Suppressor macrophage treated with lipopolysaccharide for 4 hours (primary cell): ENCODE measurements at places on chromosomes 6 and 20.
A peak's percentile ranks its signal among the peaks of the same experiment; 100 is the strongest.

- no peak for DNase-seq
Observed at GRCh38 chr20:17810062-17810631, 110.4 kb downstream of the BANF2 start.

- DNase-seq, result no peak
Observed at GRCh38 chr6:81697559-81697958, 54.9 kb downstream of the TENT5A start.

GRCh38 chr6:145045582-145045981 lies 689.7 kb downstream of the EPM2A start:
- no peak for DNase-seq

- peak; percentile 100 for DNase-seq
Observed at GRCh38 chr20:34875642-34876405, 588 bp upstream of the ACSS2 start.

- peak; percentile 73 for DNase-seq
Observed at GRCh38 chr6:27176523-27177484, 70.7 kb upstream of the PRSS16 start.

DNA sequence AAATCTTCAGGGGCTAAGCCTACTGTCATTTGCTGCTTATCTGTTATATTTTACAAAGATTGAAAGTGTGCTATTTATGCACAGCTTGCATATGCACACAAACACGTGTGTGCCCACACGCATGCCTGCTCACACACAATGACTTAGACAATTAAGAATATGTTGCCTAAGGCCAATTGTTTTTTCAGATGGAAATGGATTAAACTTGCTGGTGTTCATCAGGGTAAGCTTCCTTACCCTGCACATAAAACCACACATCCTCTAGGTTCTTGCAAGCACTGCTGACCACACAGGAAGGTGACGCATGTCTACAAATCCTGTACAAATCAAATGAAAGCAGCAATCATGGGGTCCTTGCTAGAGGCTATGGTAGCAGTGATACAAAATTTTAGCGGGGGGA lies 58.4 kb downstream of the GJA10 start:
- DNase-seq, result peak; percentile 55

GRCh38 chr20:62310757-62311121 lies 7.9 kb downstream of the ADRM1 start:
- no peak for DNase-seq

DNA sequence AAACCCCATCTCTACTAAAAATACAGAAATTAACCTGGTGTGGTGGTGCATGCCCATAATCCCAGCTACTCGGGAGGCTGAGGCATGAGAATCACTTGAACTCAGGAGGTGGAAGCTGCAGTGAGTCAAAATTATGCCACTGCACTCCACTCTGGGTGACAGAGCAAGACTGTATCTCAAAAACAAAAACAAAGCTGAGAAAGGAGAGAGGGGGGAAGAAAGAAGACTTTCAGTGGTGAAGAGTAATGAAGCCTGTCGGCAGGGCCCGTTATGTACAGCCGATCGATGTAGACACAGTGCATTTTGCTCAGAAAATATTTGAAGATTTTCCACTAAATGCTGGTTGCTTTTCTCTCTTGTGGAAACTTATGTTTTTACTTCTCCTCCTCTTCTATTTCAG lies 13.8 kb downstream of the VAPB start:
- no peak for DNase-seq

DNA sequence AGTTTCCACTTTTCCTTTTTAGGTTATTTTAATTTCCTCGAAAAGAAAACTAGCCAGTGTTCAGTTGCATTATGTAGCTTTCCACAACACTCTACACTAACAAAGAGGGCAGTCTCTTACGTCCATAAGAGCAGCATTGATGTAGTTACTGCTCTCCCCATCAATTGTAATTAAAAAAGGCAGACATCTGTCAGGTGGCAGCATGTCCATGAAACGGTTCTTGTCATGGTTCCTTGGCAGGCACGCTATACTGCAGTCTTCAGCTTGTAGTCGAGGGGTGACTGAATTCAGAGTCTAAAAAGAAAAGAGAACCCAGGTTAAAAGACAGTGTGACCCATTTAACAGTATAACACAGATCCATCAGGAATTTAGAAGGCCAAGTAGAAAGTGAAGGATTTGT lies 80.1 kb upstream of the THEMIS start:
- DNase-seq, result no peak

DNA sequence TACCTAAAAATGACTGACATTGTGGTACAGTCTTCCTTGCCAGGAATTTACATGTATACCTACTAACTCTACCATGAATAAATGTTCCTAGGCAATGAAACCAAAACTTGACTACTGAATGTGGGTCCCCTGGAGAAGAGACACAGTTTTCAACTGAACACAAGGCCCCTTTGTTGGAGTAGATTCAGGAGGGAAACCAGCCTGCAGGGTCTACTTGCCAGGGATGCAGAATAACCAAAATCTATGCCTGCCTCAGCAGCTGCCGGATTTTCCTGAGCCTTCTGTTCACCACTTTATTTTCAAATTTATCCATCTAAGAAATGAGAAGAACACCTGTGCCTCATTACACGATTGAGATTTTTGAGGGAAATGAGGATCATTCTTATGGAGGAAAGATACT lies 211.9 kb downstream of the GRM1 start:
- DNase-seq, result no peak

GRCh38 chr6:113068570-113068969 lies 721.4 kb downstream of the RFPL4B start:
- DNase-seq, result no peak

DNA sequence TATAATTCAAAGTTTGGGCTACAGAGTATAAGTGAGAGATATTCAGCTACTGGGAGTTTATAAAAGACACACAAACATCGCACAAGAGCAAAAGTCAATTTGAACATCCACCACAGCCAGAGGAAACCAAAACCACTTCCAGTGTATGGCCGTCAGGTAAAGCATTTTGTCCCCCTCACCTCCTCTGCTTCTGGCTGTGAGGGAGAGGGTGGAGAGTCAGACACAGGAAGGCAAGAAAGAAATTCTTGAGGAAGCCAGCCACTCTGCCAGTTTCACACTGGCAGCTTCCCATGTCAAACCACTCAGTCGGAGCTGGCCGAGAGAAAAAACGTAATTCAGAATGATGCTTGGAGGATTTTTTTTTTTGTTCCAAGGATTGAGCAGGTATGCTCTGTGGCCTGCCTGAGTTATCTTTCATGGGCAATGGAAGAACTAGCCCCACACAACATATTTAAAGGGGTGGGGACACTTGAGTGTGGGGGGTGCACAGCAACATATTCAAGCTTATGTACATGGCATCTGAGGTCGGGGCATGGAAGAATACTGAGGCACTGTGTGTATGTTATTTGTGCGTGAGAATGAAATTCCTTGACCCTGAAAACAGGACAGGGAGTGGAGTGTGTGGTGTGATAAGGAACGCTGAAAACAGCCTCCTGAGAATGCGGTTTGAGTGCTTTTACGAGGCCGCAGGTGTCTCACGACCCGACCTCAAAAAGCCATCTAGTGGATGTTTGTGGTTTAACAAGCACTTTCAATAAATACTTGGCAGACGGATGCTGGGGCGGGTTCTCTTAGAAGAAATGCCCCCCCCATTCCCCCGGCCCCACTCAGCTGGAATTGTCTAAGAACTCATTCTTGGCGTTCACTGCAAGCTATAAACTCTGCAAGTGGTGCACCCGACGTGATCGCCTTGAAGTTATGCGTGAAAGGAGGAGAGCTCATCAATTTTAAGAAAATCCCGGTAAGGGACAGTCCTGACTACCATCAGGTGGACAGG lies 27.5 kb upstream of the ZBTB22 start:
- peak; percentile 62 for DNase-seq

DNA sequence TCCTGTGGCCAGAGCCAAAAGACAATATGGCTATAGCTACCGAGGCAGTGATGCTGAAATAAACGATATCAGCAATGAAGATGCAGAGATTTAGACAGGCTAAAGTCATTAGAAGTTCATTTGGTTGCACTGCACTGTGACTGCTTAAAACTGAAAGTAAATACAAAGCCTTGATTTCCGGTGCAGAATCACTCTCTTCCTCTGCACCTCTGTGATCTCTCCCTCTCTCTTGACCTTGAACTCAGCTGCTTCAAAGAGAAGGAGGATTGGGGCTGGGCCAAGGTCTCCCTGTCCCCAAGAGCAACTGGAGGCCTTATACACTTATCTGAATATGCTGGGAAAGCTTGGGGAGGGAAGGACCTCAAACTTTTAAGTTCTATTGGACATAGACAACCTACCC lies 34.6 kb upstream of the SPACA1 start:
- no peak for DNase-seq

DNA sequence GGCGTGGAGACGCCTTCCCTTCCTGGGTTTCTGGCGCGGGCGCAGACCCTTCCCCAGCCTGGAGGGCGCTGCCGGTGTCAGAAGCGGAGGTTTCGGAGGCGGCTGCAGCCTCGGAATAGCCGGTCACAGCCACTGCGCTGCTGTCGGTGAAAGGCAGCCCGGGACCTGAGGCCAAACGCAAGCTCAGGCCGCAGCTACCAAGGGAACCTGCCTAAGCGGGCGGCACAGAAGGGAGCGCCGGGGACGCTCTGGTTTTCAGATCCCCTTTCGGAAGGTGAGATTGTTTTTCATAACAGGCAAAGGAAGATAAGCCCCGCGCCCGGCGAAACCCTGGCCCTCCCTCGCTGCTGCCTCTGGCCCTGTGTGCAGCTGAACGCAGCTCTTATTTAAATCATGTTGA lies 116.5 kb downstream of the FAM120B start:
- DNase-seq, result no peak

DNA sequence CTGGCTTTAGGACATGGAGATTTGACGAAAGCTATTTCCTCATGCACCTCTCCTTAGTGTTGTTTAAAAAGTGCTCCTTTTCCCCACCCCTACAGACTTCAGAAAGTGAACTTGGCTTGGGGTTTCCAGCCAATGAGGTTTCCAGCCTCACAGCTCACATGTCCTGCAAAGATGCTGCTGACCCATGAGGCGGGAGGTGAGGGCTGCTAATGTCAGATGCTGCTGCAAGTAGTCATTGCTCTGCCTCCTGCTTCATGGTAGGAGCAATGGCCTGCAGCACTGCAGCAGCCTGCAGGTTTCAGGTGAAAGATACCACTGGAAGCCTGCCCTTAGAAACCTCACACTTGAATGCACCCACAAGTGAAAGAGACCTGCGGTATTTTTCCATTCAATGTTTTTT lies 112.8 kb downstream of the LAMP5 start:
- DNase-seq, result no peak

DNA sequence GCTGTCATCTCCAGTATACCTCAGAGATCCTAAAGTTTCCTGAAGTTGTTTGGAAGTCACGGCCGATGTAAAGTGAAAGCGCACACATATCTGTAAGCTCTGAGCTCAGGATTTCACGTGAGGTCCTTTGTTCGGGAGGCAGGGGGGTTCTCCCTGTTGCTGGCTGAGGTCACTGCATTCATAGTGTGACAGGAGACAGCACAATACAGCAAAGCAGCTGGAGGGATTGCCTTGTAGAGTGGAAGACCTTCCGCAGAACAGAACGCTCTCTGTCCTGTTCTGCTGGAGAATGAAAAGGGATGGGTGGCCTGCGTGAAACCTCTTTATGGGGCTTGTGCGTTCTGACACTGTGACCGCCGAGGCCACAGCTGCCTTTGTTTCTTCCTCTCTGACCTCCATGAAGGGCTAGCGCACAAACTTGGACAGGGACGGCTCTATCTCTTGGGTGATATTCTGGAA lies 13.4 kb upstream of the SERPINB1 start:
- peak; percentile 87 for DNase-seq

GRCh38 chr6:107246972-107247615 lies 131.8 kb upstream of the BEND3 start:
- no peak for DNase-seq

DNA sequence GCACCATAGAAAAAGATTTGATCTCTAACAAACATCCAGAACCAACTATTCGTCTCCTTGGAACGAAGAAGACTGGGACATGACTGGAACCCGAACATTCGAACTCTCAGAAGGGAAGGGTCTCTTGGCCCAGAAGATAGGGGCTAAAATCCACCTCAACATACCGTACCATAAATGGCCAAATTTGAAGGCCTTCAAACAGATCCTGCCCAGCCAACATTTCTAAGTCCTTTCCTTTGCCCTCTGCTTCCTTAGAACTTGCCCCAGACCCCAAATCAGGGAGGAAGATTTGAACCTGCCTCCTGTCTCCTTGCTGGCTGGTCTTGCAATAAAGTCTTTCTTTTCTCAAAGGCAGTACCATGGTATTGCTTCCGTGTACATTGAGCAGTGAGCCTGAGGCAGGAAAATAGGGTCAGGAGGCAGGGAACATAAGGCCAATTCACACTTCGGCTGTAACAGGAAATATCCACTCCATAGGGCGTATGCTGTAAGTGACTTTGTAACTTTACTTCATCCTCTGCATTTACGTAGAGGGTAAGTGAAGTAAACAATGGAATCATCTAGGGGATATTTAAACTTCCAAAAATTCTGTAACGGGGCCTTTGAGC lies 1.8 kb upstream of the PXDC1 start:
- DNase-seq, result no peak

GRCh38 chr20:2386516-2387179 lies 5.9 kb downstream of the TGM6 start:
- DNase-seq, result no peak

DNA sequence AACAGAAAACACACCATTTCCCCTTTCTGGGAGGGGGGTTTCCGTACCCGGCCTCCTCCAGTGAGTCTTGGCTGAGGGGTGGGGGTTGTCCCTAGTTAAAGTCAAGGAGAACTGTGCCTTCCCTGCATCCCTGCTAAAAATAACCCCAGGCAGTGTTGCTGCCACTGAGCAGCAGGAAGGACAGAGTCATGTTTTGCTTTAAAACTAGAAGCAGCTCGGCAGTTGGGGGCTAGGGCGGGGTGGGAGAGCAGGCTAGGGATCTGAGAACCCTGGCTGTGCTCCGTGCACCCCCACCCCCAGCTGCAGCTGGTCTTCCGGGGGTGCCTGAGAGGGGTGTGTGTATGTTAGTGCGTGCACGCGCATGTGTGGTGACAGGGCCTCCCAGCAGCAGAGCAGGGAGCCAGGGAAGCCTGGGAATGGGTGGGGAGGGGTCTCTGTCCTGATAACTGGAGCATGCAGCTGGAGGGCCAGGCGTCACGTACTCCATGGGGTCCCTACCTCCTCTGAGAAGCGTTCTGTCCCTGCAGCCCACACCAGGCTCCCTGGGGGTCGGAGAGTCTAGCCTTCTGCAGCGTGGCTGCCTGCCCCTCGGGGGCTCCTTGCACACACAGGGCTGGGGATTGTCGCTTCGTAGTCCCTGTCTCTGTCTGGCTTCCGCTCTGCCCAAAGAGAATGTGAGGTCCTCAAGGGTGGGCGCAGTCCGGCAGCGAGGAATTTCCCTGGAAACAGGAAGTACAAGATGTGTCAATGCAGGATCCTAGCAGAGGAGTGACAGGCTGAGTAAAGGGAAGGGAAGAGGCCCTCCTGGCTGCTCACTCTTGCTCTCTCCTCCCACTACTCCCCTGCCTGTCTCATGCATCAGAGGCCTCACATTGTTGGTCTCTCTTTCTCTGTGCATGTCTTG lies 16.8 kb upstream of the ARMC12 start:
- peak; percentile 96 for DNase-seq

- DNase-seq, result no peak
Observed at GRCh38 chr6:74932232-74932888, 273.5 kb downstream of the COL12A1 start.

DNA sequence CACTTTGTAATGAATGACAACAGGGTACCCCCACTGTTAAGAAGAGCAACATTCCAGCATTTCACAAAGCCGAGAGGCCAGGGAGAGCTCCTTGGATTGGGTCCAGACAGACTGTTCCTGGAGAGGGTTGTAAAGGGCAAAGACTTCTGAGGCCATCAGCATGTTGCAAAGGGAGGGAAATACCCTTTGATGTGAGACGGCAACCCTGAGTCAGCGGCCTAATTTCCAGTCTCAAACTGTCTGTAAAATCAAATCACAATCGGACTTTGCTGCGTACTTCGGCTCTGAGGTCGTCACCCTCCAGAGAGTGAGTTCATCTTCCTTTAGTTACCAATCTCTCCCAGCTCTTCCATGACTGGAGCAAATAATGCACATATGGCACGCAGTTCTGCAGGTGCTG lies 101.0 kb upstream of the DTNBP1 start:
- DNase-seq, result peak; percentile 33
